T-helper 9 cell (primary cell): ENCODE measurements at places on chromosomes 4 and X.

DNA sequence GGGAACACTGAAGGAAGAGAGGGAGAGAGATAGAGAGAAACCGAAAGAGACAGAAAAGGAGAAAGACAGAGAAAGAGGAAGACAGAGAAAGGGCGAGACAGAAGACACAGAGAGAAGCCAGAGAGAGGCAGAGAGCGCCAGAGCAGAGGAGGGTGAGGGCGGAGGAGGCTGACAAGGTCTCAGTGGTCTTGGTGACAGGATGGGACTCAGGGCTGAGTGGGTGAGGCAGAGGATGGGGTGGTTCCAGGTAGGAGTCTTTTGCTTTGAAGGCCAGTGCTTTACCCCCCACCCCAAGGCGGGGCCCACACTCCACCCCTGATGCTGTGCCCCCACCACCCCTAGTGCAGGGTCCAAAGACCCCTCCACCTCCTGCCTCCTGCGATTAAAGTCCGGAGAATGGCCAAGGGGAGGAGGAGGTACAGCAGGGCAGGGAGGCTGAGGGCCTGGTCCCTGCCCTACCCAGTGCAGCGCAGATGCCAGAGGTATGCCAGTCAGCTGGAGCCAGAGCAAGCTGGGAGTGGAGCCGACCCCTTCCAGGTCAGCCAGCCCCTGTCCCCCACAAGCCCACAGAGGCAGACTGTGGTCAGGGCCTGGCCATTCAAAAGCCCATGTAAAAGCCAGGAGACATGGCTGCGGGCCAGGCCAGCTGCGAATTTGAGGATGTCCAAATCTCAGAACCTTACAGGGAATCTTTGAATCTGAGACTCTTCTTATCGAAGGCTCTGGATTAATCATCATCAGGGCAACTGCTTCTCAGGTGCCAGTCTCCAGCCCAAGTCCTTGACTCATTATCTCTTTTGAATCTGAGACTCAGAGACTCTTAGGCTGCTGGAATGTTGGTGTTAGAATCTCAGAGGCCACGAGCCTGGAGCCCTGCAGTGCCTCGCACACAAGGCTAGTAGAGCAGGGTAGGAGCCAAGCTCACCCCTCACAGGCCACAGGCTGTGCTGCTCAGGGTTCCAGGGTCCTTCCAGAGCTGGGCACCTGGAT, 758 bp downstream of the IQSEC2 start:
- no peak for DNase-seq

DNA sequence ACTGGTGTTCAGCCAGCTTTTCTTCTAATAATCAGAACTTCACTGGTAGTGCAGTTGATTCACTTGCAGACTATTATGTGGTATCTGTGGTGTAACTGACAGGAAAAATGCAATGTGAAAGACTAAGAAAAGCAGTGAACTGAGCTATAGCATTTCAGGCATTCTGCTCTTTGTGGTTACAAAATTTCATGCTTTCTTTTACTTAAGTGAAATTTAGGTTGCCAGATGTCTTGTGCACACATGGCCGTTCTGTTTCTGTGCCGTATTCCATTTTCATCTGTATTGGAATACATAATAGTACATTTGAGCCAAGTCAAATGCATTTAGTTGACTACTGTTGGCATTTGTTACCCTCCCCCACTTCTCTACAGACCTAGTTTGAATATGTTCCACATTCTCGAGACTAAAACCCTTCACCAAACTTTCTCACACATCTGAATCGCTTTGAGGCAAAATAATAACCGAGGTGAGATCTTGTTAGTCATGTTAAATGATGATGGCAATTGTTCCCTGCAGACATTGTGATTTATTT, 8.2 kb downstream of the RTL3 start:
- DNase-seq: no peak

GRCh38 chrX:16258882-16259281, 91.6 kb downstream of the MAGEB17 start:
- DNase-seq: no peak

DNA sequence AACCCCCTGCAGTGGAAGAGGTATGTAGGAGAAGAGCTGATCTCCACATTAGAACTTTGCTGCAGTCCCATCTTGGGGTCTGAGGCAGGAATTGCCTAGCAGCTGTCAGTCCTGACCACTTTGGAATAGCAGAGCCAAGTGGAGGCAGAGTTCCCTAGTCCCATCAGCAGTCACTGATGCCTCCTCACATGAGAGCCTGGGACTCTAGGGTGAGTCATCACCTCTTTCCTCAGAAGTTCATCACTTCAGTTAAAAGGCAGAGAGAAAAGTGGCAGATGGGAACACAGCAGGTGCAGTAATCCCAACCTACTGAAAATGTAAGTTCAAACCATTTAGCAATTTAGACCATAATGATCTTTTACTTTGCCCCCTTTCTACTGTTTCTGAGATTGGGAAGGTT, 73.9 kb upstream of the MED14 start:
- DNase-seq: no peak

GRCh38 chr4:87257523-87257922, 37.1 kb upstream of the KLHL8 start:
- DNase-seq: no peak

DNA sequence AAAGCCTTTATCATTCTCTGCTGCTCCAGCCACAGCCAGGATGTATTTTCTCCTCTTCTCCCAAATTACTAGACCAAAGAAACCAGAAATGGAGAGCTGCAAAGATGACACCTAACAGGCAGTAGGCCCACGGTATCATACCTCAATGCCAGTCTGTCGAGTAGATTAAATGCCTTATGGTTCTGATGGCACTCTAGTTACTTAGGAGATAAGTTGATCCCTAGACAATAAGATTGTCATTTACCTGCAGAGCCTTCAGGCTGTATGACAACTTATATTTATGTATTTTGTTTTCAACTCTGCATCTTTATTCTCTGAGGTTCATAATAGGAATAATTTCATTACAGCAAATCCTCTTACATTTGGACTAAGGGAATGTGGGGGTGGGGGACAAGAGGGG, 262.1 kb downstream of the LDB2 start:
- no peak for DNase-seq

GRCh38 chr4:15488136-15488535, 18.5 kb downstream of the CC2D2A start:
- DNase-seq: no peak

DNA sequence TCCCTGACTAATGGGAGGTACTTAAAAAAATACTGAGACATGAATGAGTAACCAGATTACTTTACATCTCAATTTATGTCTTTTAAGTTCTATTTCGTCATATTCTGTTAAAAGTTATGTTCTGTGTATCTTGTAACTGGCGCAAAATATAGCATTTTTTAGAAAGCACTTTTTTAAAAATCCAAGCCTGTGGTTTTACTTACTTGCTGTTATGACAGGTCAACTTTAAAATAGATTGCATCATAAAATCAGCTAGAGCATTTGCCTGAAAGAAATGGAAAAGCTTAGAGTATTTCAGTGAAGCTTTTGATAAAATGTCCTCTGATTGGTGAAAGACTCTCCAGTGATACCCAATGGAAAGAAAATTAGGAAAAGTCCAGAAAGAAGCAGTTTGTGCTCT, 1892.3 kb upstream of the TENM3 start:
- DNase-seq: no peak

DNA sequence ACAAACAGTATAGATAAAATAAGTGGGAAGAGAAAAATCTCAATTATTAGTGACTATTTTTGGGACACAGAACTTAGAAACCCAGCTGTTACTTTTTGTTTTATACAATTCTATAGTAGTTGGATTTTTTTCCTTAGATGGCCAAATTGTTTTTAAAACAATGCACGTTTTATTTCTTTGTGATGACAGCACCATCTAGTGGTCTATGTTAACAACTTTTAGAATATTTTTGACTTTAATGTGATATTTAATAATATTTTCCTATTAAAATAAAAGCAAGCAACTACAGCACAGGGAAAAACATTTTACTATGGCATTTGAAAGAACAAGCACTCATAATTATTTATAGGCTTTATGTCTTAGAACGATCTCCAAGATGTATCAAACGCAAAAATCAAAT, 5.6 kb upstream of the SMIM31 start:
- DNase-seq: no peak

DNA sequence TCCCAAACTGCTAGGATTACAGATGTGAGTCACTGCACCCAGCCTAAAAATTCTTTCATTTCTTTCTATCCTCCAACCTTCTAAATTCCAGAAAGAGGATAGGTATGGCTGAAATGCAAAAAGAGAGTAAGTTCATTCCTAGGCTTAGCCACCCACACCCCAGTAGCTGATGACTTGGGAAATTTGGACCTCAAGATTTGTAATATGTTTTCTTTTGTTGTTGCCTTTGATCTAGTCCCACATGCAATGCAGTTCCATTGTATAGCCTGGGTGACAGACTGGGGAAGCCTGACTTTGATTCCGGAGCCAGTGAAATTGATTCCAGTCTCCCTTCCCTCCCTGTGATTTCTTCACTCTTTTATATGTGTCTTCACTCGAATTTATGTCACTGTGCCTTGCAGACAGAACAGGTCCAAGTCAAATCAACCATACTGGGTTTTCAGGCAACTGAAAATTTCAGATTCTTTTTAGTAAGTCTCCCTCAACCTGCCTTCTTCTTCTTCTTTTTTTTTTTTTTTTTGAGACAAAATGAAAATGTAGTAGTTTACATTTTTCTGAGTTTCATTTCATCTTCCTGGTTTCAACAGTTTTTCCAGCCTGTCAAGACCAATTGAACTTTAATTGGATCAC, 176.2 kb upstream of the RBPJ start:
- no peak for DNase-seq
